ENCODE measurements at places on chromosomes 11 and 22.
A peak's percentile ranks its signal among the peaks of the same experiment; 100 is the strongest.

DNA sequence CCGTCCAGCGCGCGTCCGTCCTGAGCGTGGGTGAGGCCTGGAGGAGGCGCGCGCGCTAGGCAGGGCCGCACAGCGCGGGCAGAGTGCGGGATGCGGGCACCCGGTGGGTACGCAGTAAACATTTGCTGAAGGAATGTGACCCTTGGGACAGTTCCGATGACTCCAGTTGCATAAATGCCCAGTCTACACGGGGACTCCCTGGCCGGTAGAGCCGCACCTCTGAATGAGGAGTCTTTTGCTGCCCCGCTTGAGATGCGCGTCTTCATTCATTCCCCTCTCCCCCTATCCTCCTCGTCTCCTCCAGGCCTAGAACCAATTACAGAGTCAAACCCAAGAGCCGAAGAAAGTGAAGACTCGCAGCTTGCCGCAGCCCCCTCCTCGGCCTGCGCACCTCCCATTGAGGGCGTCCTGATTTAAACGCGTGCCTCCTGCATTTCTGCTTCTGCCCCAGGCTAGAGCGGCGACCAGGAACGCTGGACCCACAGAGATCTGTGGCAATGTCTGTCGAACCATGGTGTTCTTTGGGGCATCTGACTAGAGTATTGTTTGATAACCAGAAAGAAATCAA, 729 bp upstream of the CHKB start:
- DNase-seq = no peak

DNA sequence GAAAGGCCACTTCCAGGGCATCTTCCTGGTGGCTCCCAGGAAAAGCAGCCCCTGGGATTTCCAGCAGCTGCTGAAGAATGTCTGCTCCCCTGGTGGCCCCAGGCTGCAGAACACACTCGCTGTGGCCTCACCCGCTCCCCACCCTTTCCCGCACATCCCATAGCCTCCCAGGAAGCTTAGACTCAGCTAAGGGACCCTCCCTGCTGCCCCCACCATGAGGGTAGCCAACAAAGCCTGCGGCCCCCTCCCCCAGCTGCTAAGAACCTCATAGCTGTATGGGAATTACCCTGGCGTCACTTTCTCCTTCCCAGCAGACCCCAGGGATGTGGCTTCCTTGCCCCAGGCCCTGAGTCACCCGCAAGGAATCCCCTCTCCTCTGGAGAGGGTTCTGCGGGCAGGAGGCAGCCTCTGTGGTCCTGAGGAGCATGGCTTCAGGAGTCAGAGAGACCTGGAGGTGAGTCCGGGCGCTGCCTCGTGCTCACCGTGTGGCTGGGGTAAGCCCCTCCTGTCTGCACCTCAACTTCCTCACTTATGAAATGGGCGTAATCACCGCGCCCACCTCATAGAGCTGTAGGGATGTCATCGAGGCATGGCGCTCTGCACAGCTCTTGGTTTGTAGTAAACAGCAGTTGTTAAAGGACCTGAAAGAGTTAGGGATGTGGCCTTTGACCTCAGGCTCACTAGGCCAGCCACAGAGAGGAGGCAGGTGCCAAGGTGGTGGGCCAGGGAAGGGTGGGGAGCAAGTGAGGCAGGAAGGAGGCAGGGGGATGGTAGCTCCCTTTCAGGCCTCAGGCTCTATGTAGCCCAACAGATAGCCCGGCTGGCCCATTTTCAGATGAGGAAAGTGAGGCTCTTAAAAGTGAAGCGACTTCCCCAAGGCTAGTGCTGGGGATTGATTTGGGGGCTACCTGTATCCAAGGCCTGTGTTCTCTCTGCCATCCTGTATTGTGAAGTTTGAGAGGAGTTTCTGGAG, 71.2 kb downstream of the LRRC32 start:
- peak; percentile 50 for DNase-seq

- no peak for DNase-seq
These were observed 32.6 kb downstream of the RCOR2 start for GRCh38 chr11:63884196-63884932.

DNA sequence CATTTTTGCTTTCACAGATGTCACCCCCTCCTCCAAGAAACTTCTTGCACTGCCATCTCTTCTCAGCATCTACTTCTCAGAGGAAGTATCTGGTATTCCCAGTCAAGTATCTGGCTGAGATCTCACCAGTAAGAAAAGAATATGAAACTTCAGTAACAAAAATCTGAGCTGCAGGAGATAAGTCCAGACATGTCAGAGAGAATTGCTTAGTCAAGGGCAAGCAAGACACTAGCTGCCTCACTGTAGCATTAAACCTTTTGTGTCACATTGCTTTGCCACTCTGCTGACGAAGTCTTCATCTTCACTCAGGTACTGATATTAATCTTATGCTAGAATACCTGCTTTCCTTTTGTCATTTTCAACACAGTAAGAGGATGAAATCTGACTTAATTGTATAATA, 70.6 kb upstream of the ZC3H12C start:
- no peak for DNase-seq

DNA sequence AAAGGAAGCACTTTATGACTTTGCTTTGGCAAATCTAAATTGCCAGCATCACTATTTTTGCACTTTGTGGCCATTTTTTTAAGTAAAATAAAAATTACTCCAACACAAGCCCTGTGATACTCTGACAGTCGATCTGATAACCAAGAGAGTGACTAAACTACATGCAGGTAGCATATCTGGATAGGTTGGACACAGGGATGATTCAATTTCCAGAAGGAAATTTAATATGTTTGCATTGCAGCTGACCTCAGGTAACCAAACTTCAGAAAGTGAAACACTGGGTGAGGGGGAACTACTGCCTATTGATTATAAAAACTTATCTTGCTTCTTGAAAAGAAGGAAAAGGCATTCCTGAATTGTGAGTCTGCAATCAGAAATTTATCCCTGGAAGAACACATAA, 13.9 kb downstream of the OR5B3 start:
- DNase-seq = no peak

DNA sequence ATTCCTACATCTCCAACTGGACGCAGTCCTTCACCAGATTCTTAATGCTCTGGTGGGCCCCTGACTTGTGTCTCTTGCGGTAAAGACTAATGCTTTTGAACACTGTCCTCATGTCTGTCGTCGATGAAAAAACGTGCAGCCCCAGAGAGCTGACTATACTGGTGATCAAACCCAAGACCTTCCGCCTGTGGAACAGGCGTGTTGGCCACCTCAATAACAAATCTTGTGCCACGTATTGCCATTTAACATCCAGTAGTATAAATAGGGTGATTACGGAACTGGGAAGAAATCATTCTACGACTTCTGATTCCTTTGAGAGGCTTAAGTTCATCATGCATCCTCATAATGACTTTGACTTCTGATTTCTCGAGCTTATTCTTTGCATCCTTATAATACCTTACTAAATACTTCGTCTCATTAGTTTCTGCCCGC, 45.6 kb downstream of the OR4D9 start:
- no peak for DNase-seq

DNA sequence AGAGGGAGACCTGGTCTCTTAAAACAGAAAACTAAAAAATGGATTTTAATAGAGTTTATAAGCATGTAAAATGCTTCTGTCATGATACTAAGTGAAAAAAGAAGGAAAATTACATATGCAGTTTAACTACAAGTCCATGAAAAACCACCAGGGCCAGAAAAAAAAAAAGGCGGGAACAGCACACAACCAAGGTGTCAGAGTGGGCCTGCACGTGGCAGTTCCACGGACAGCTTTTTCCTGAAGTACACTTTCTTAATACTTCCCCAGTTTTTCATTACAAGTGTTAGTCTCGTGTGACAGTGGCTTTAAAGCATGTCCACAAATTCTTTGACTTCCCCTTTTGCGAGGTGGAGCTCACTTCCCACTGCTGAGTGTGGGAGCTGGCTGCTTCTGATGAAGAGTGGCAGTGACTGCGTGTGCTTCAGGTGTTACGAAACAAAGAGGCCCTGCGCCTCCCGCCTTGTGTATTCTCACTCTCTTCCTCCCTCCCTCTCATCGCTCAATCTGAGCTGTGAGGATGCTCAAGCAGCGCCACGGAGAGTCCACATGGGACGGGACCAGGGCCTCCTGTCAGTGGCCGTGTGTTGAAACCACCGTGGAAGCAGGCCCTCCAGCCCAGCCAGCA, 16.4 kb downstream of the PPM1F start:
- DNase-seq = peak; percentile 70

GRCh38 chr11:121426476-121427399, 25.4 kb upstream of the SORL1 start:
- no peak for DNase-seq

- no peak for DNase-seq
These were observed 122.7 kb downstream of the DBX1 start for GRCh38 chr11:20037396-20038153.

- no peak for DNase-seq
These were observed 34.0 kb upstream of the TECTA start for GRCh38 chr11:121067026-121067425.

GRCh38 chr11:12799334-12799835, 125.2 kb downstream of the TEAD1 start:
- DNase-seq = no peak

DNA sequence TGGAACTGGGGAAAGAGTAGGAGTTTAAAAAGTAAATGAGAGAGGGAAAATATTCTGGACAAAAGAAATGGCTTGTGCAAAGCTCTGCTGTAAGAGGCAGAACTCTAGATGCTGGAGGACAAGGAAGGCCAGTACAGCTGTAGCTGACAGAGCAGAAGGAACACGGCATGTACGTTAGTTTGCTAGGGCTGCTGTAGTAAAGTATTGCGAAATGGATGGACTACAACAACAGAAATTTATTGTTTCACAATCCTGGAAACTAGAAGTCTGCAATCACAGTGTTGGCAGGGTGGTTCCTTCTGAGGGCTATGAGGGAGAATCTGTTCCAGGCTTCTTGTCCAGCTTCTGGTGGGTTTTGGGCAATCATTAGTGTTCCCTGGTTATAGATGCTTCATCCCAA, 454.4 kb downstream of the NTM start:
- no peak for DNase-seq

GRCh38 chr11:30387891-30388861, 65.3 kb downstream of the ARL14EP start:
- no peak for DNase-seq

DNA sequence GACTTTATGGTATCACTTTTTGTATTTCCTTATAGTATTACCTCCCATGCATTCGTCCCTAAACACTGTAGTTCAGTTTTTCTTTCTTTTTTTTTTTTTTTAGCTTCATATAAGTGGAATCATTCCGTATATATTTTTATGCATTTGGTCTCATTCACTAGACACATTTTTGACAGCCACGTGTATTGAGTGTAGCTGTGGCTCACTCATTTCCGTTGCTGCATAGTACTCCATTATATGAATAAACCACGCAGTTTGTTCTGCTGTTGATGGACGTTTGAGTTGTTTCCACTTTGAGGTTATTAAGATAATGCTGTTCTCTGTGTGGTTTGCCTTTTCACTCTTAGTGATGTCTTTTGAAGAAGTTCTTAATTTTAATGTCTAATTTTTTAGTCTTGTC, 8.4 kb downstream of the APLP2 start:
- DNase-seq = no peak

- DNase-seq = no peak
These were observed 95.6 kb downstream of the YAP1 start for GRCh38 chr11:102205805-102206204.

- DNase-seq = no peak
These were observed 1888.4 kb downstream of the LRRC4C start for GRCh38 chr11:39571081-39571480.

DNA sequence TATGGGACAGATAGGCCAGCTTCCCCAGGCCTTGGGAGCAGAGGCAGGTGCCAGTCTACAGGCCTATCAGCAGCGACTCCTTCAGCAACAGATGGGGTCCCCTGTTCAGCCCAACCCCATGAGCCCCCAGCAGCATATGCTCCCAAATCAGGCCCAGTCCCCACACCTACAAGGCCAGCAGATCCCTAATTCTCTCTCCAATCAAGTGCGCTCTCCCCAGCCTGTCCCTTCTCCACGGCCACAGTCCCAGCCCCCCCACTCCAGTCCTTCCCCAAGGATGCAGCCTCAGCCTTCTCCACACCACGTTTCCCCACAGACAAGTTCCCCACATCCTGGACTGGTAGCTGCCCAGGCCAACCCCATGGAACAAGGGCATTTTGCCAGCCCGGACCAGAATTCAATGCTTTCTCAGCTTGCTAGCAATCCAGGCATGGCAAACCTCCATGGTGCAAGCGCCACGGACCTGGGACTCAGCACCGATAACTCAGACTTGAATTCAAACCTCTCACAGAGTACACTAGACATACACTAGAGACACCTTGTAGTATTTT, 26.6 kb upstream of the L3MBTL2 start:
- no peak for DNase-seq

- no peak for DNase-seq
These were observed 115.8 kb downstream of the METTL15 start for GRCh38 chr11:28223994-28224393.

DNA sequence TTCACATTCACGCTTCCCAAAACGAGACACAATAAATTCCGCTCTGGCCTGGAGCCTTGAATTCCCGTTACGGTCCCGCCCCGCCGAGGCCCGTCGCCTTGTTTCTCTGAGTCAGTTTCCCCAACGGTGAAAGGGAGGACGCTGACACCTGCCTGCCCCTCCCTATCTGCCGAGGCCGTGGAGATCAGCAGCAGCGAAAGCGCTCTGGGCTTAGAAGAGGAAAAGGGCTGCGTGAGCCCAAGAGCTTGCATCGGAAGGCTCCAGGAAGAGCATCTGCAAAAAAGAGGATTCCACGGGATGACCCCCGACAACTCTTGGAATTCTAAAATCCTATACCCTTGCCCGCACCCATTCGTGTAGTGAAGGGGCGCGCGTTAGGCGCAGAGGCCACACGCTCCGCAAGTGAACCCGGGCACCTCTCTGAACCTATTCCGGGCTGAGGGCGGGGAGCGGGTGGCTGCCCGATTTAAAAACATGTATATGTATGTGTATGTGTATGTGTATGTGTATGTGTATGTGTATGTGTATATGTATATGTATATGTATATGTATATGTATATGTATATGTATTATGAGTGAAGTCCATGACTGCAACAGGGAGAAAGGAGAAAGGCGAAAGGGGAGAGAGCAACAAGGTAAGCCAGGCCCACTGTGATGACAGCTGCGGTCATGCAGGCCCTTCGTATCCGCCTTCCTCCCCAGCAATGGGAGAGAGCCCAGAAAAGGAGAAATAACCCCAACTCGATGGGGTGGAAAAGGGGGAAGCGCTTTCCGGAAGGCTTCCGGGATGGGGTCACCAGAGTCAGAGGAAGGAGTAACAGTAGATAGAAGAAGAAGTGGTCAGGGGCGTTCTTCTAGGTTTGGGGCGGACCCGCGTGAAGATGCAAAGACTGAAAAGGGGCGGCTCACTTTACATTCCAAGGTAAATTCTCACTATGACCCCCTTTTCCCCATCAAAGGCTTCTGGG, 948 bp upstream of the MRTFA start:
- DNase-seq = peak; percentile 84

Measured in right atrium auricular region (tissue), 2 donors.